Neural crest cell (in vitro differentiated cells): ENCODE measurements at places on chromosomes 3 and 15.

- DNase-seq = no peak
Observed at GRCh38 chr3:61595826-61596225, 34.5 kb downstream of the PTPRG start.

- no peak for DNase-seq
Observed at GRCh38 chr15:40633178-40633577, 39.1 kb downstream of the KNL1 start.

DNA sequence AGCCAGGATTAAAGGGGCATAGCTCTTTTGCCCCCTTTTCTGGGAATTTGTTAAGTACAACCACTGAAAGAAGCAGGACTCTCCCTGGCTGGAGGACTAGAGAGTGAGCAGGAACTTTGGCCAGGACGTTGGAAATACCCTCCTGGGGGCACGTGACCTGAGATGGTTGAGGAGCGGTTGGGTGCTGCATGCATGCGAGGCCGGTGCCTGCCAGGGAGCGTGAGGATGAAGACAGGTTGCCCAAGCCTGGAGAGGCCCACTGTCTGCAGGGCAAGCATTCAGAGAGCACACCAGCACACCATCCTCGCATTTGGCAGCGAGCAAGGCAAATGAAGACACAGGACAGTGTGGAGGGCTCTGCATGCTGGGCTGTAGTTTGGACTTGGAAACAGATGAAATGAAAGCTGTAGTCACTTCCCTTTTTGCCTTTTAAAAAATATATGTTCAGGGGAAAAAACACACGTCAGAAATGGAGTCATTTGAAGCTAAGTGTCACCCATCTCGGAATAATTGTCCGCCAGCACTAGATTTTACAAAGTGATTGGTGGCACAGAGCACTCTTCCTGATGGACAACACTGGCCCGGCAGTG lies 217.6 kb downstream of the SLCO3A1 start:
- no peak for DNase-seq

GRCh38 chr3:146169891-146170290 lies 8.9 kb upstream of the PLOD2 start:
- DNase-seq = no peak

- DNase-seq = no peak
Observed at GRCh38 chr3:18656866-18657265, 231.7 kb upstream of the SATB1 start.

DNA sequence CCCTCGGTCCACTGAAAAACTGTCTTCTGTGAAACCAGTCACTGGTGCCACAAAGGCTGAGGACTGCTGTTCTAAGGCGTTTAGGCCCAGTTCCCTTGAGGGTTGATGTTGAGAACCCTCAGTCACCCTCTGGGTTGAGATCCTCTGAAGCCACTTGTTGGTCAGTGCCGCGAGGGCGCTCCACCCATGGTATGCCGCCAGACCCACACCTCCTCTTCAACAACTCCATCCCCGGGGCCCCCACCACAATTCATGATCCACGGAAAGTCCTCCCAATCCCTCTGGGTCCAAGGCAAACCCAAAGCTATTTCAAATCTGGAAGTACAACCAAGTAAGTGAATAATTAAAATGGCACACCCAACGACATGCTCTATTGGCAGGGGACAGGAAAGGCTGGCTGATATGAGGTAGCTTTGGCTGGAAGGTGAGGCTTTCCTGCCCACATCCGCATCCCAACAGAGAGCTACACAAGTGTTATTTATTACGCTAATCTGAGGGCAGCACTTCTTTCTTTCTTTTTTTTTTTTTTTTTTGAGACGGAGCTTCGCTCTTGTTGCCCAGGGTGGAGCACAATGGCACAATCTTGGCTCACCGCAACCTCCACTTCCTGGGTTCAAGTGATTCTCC lies 58.1 kb downstream of the XXYLT1 start:
- DNase-seq = no peak

GRCh38 chr3:69696367-69696766 lies 42.9 kb upstream of the MITF start:
- no peak for DNase-seq

DNA sequence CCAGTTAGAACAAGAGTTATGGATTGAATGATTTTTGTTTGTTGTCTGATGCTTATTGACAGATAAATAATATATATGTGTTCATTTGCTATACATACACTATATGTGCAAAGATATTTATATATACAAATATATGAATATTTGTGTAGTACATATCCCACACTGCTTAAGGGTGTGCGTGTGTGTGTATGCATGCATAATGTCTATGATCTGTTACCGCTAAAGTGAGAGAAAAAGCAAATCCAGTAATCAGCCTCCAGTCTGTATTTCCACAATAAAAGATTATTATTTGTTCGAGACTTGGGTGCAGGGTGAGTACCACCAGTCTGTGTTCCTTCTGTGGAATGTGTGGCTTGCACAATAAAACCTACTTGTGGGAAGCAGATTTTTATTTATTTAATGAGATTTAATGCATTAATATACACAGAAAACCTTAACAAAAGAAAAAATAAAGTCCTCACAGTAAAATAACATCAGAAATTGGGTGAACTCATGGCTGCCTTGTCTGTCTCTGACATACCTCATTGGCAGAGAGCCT lies 366.0 kb upstream of the TBL1XR1 start:
- no peak for DNase-seq

GRCh38 chr3:76646921-76647562 lies 392.9 kb upstream of the ROBO2 start:
- DNase-seq = no peak

- no peak for DNase-seq
Observed at GRCh38 chr3:42730706-42731420, 28.3 kb upstream of the HHATL start.

- no peak for DNase-seq
Observed at GRCh38 chr15:69895202-69895601, 202.5 kb downstream of the TLE3 start.

DNA sequence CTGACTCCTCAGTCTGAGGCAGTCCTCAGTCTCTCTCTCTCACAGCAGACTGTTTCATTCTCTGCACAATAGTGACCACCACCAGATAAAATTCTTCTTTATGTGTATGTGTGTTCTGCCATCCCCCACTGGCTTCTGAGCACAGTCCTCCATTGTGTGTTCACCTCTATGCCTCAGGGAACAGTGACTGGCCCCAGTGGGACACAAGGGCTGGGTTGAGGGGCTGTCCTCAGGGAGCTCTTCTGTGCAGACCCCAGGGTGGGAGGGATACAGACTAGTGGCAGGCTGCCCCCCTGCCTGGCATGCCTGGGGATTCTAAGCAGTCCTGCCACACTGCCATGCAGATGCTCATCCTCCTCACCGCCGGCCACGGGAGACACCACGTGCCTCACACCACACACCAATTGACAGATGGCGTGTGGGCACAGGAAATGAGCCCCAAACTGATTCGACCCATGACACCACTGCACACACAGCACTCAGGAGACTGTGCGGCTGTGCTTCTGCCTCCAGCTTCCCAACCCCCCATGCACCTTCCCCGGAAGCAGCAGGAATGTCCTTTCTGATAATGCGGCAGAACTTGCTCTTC lies 237.6 kb upstream of the CHRNA7 start:
- no peak for DNase-seq

GRCh38 chr3:31980530-31981205 lies 394 bp downstream of the OSBPL10 start:
- DNase-seq = peak; percentile 41

DNA sequence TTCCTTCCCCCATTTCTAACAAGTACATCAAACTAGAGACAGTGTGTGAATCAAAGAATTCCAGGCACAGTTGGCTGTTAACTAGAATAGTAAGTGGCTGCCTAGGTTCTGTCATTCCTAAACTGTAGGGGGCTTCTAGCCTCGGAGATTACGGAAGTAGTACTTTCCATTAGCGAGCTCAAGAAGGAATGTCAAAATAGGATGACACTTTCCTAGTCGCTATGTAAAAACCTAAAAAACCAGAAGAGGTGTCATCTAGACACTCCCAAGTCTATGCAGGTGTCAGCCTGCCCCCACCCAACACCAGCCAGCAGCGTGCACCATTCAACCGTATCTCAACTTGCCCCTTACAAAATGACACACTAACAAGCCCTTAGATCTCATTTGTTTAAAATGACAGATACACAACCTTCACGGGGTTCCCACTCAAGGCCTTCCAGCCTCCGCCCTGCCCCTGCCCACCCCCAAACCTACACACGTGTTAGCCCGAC lies 874 bp downstream of the INO80 start:
- no peak for DNase-seq

DNA sequence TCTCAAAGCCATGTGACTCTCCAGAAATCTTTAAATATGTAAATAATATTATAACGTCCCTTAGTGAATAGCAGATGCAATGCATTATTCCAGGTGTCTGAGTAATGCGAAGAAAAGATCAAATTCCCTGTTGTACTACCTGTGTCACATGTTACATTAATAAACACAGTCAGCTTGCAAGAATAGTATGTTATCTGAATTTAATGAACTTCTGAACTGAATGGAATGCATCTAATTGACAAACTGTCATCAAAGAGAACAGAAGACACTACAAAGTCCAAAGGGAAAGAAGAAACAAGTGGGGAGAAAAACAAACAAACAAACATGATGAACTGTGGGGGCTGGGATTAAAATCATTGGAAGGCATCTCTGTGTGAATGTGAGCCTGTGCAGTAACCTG lies 508.8 kb downstream of the LPP start:
- DNase-seq = no peak

DNA sequence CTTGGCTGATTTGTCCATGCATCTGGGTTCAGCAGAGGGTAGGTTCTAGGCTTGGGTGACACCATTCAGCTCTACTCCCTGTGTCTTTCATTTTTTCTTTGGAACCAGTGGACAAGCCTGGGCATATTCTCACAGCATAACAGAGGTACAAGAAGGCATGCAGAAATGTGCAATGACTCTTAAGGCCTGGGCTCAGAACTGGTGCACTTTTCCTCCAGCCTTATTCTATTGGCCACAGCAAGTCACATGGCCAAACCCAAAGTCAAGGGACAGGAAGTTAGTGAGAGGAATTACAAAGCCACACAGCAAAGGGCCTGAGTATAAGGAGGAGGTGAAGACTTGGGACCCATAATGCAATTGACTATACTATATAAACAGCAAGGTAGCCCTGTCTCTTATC lies 200.9 kb upstream of the CTDSPL start:
- no peak for DNase-seq
